Activated CD8-positive, alpha-beta memory T cell treated with anti-CD3 and anti-CD28 coated beads for 4 hours (primary cell): ENCODE measurements at places on chromosomes 5 and 9.

- DNase-seq: no peak
These were observed 159.3 kb upstream of the DAPK1 start for GRCh38 chr9:87338088-87338989.

- DNase-seq: no peak
These were observed 126.8 kb downstream of the SLC1A3 start for GRCh38 chr5:36733183-36733582.

- no peak for DNase-seq
These were observed 87.6 kb downstream of the BASP1 start for GRCh38 chr5:17305017-17305416.

GRCh38 chr5:171647043-171647903, 138.3 kb upstream of the SMIM23 start:
- no peak for DNase-seq

GRCh38 chr5:20498102-20498501, 510.1 kb upstream of the CDH18 start:
- no peak for DNase-seq
